ENCODE measurements at places on chromosomes 4 and X.

DNA sequence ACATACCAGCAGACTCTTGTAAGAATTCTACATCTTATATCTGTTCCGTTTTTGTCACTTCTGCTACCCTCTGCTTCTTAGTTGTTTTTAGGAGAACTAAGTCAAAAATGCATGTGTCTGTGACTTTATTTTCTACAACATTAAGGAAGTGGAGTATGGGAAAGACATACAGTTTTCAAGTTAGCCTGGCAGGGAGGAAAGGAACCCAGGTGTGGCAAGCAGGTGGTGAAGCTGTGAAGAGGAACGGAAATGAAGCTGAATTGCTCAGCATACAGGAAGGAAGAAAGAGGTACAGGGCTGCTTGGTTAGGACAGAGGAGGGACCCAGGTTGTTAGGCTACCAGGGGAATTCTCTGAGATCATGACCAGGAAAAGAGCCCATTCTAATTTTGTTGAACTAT lies 9.4 kb downstream of the GPRIN3 start:
- DNase-seq = no peak

- no peak for DNase-seq
Observed at GRCh38 chrX:17380221-17380620, 5.2 kb downstream of the NHS start.

- no peak for DNase-seq
Observed at GRCh38 chr4:62018537-62018936, 818.4 kb downstream of the ADGRL3 start.

DNA sequence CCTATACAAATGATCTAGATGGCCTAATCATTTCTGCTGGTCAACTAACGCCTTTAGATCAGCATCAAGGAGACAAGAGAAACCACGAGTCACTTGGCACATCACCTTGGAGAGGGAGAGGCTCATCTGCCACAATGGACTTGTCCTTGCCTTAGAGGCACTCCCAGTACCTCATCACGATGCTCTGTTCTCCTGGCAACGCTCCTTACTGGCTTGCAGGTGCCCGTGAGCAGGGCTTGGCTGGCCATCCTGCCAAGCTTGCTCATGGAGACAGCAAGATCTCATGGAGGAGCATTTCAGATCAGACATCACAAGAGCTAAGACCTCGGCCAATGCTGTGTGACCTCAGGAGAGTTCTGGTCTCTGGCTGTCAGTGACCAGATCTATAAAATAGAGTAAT lies 2.7 kb upstream of the SMIM20 start:
- no peak for DNase-seq

DNA sequence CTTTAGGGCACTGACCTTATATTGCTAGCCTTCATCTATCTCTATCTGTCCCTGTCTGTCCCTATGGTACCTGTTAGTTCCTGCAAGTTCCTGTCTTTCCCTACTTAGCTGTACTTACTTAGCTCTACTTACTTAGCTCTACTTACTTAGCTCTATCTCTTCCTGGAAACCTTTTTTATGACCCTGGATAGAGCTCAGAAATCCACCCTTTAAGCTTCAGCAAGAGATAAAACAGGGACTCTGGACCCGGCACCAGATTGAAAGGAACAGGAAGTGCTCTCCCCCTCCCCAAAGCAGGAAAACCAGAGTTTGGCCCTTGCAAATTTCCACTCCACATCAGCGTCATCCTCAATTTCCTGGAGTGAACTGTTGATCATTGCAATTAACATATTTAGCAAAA lies 12.3 kb upstream of the IL9R start:
- DNase-seq = no peak

DNA sequence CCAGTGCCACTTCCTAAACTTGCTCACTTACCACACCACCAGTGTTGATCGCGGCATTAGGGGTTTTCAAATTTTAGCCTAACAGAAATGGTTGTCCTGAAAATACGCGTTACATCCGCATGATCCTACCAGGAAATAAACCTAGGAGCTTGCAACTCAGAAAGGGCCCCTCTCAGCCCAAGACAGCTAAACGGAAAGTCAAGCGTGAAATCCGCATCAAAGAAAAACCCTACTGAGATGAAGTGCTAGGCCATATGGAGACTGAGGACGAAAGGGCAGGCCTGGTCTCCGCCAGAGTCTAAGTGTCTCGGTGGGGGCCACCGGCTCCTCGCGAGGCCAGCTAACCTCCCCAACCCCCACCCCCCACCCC lies 626 bp downstream of the YTHDC1 start:
- DNase-seq = no peak

DNA sequence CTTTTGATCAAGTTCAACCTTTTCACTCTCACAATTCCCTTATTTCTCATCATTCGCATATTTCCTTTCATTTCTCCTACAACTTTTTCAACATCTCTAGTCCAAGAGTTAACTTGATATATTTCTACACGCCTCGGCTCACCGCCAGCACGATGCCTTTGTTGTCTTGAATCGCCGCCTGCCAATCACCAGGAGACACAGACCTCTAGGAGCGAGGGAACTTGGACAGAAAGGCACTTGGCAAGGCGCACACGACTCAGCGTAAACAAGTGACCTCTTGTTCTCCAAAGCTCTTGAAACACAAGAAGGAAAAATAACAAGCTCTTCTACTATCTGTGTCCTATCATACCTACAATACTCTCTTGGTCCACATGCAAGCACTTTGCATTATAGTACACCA lies 27.1 kb upstream of the RBMX start:
- no peak for DNase-seq

DNA sequence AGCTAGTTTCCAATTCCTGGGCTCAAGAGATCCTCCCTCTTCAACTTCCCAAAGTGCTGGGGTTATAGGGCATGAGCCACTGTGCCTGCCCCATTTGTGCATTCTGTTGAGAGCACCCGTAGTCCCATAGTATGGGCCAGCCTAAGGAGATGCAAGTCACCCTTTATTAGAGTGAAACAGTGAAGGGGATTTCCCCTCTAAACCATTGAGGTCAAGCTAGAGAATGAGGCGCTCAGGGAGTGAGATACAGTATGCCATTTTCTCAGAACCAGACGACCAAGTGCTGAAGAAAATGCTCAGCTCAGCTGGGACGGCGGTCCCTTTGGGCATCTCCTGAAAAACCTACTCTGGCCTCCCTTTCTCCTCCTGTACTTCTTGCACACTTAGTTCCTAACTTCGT lies 18.7 kb downstream of the RNF4 start:
- no peak for DNase-seq

Measured in activated CD8-positive, alpha-beta memory T cell treated with anti-CD3 and anti-CD28 coated beads for 4 hours (primary cell).